ENCODE measurements at places on chromosomes 5 and 9.

DNA sequence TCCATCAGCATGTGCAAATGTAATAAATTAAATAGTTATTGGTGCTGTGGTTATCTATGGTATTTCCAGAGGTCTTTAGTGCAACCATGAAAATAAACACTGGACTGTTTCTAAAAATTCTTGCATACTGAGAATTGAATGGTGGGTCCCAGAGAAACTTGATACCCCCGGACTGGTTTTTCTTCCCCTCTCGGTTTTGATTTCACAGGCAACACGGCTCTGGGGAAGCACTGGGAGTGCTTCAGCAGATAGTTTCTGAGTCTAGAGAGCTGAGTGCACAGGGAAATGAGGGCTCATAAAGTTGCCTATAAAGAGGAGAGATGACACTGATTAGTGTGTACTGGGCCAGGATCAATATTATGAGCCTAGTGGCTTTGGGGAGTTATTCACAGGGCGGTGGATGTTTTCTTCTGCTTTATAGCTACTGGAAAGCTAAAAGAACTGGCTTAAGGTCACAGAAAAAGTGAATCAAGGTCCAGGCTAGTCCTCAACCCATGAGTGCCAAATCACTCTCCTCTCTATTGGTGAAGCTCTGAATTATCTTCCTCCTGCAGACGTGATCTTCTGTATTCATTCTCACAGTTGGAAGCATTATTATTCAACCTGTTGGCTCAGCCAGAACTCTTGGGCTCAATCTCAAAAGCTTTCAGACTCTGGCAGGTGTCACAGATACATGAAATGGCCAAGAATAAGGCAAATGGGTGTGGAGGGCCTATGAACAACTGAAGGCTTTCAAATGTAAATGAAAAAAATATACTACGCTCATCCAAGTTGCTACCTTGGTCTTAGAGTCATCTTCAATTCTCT is 170.2 kb upstream of the HMHB1 start:
- DNase-seq = no peak

GRCh38 chr9:135090547-135090946 is 3.1 kb downstream of the OLFM1 start:
- no peak for DNase-seq

- no peak for DNase-seq
These were observed 392.2 kb downstream of the RASEF start for GRCh38 chr9:82670726-82671125.

- peak; percentile 26 for DNase-seq
These were observed 45.0 kb downstream of the SLC6A7 start for GRCh38 chr5:150234576-150235499.

DNA sequence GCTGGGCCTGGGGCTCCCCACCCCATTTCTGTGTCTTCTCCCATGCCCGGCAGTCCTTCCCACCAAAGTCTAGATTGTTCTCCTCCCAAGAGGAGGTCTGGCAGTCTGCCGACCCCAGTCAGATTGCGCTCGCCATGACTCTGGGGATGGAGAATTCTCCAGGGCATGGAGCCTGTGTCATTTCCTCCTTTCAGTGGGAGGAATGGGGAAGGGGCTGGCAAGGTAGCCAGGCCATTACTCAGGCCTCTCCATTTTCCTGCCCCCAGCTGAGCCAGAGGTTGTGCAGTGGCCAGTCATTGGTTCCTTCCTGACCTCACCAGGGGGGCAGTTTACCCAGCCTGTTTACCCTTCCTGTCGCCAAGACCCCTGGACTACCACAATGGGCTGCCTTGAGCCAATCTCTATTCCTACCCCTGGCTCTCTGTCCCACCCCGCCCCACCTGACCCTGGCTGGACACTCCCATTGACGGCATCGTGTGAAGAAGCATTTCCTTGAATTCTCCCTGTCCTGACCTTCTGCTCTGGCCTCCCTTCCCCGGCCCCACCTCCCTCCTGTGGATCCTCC is 628 bp downstream of the SYNPO start:
- no peak for DNase-seq

GRCh38 chr5:17018871-17019270 is 82.8 kb upstream of the MYO10 start:
- DNase-seq = no peak

- no peak for DNase-seq
These were observed 44.0 kb upstream of the SLC25A51 start for GRCh38 chr9:37947977-37948376.

- DNase-seq = no peak
These were observed 5.4 kb downstream of the CFAP90 start for GRCh38 chr5:7845557-7845956.

All from NAMALWA (cell line).